ENCODE measurements at places on chromosomes 2 and 18. TPM values are rescaled to one million over a fixed set of nuclear protein-coding genes. Genes with fewer than 3 reads are reported as not detected.

GRCh38 chr2:108786354-108787215 lies at the start of gene CCDC138:
Gene CCDC138 (plus strand): TSS chr2:108786771. CDS start chr2:108786823, 52 bp downstream.
- peak; percentile 97 for DNase-seq
- peak within 1 kb of the TSS; percentile 91 for H3K4me3 ChIP-seq
- peak within 1 kb of the TSS; percentile 81 for H3K27ac ChIP-seq
- no peaks in the 10 kb centered on the region for H3K27me3 ChIP-seq

DNA sequence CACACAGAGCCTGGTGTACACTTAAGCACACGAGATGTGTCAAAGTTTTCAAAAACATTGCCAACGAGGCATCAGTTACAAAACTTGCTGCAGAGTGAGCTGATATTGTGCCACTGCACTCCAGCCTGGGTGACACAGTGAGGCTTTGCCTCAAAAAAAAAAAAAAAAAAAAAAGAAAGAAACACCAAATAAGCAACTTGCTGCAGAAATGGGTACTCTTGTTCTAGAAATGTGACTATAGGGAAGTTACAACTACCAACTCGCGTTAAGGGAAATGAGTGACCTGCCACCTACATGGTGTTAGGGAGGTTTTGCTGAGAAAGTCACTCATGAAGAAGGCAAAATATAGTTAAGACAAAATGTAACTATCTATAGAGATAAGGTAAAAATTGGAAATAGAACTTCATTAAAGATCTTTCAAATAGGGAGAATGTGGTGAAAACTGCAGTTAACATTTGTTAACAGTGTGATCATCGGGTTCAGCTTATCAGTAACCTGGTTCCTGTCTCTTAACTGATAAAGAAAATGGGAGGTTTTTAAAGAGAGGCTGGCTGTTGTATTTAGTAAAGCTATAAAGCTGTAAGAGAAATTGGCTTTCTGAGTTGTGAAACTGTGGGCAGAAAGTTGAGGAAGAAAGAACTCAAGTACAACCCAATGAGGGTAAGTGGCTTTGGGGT lies at the start of gene IL1RL1:
Gene IL1RL1, plus strand, starts transcription at position 600 of the 677 bp plus-strand sequence. CDS start 26,702 bp downstream, outside the sequence.
- H3K36me3 ChIP-seq, result no peaks in the 10 kb centered on the region
- no peak within 1 kb of the TSS for H3K27ac ChIP-seq
- no peaks in the 10 kb centered on the region for H3K27me3 ChIP-seq
- no peak for DNase-seq
- H3K4me3 ChIP-seq, result no peak within 1 kb of the TSS

DNA sequence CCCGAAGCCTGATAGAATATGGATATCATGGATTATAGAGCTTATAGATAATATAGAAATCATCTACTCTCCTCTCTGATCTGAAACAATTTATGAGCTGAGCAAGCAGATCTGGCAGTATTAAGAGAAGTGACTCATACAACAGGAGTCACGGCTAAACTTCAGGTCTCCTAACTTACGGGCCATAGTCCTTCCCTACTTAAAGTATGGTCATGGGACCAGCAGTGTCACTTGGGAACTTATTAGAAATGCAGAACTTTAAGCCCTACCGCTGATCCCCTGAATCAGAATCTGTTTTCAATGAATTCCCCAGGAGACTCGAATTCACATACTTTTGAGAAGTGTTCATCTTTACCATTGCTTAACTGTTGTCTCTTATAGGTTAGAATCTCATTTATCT lies 195.7 kb upstream of the FANCL start:
- H3K27me3 ChIP-seq, result no peaks in the 10 kb centered on the region
- H3K4me3 ChIP-seq, result no peak overlapping the region
- H3K27ac ChIP-seq, result no peak overlapping the region
- DNase-seq, result peak; percentile 15
- H3K4me1 ChIP-seq, result no peaks in the 10 kb centered on the region
- no peaks in the 10 kb centered on the region for H3K36me3 ChIP-seq

DNA sequence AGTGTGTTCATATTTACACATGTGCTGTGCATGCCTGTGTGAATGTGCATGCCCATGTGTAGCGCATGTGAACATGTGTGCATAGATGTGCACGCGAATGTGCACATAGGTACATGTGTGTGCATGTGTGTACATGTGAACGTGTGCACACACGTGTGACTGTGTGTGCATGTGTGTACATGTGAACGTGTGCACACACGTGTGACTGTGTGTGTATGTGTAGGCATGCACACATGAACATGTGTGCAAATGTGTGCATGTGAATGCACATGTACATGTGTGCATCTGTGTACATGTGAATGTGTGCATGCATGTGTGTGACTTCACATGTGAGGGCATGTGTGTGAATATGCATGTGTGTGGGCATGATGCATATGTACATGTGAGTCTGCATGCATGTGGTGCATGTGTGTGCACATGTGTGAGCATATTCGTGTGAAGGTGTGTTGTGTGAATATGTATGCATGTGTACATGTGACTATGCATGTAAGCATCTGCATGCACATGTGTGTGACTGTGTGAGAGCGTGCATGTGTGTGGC lies 122.4 kb downstream of the PTGR3 start:
- no peaks in the 10 kb centered on the region for H3K36me3 ChIP-seq
- no peaks in the 10 kb centered on the region for H3K27me3 ChIP-seq
- no peaks in the 10 kb centered on the region for H3K4me1 ChIP-seq
- DNase-seq, result no peak
- H3K27ac ChIP-seq, result no peak overlapping the region
- H3K4me3 ChIP-seq, result no peak overlapping the region

- H3K27ac ChIP-seq, result no peak overlapping the region
- 0 out of 2 replicates have a peak, but pooled peaks cover 7% of the 10 kb centered on the region for H3K4me1 ChIP-seq
- no peaks in the 10 kb centered on the region for H3K27me3 ChIP-seq
- no peak overlapping the region for H3K4me3 ChIP-seq
- no peaks in the 10 kb centered on the region for H3K36me3 ChIP-seq
Observed at GRCh38 chr2:28591711-28592335, 96.0 kb downstream of the PLB1 start.

- no peak overlapping the region for H3K4me3 ChIP-seq
- no peaks in the 10 kb centered on the region for H3K36me3 ChIP-seq
- H3K4me1 ChIP-seq, result no peaks in the 10 kb centered on the region
- H3K27me3 ChIP-seq, result 0 out of 2 replicates have a peak, but pooled peaks cover 9% of the 10 kb centered on the region
- no peak overlapping the region for H3K27ac ChIP-seq
Observed at GRCh38 chr2:162342841-162343240, 1.1 kb upstream of the GCA start.

GRCh38 chr2:240438810-240439697 lies 3.6 kb downstream of the GPC1 start:
- H3K27ac ChIP-seq, result no peak overlapping the region
- no peak for DNase-seq
- peaks cover 4% of the 10 kb centered on the region for H3K4me1 ChIP-seq
- H3K36me3 ChIP-seq, result no peaks in the 10 kb centered on the region
- no peak overlapping the region for H3K4me3 ChIP-seq

DNA sequence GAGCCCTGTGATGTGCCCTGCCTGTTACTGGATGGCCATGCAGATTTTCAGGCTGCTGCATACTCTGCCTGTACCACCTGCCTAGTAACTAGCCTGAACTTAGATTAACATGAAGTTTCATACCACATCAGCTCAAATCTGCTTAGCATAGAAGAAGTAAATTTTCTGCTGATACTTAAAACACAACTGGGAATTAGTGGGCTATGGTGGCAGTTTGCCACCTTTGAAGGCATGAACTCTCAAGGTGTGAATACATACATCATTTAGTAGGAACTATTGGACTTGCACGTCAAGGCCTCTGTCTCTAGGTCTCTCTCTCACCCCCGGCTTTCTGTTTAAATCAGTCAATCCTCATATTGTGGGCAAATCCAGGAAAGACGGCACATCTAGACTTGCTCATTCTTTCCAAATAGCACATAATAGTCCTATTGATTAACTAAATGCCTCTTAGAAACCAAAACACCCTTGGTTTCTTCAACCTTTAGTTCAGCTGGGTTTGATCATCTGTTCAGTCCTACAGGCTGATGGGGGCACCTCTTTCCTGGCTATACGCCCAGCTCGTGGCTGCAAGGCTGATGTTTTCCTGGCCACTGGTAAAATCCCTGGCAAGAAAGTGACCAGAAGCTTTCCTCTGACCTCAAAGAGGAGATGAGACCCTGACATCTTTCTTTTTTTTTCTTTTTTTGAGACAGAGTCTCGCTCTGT lies 58.4 kb downstream of the ALPK2 start:
- DNase-seq, result no peak
- peak overlapping the region; percentile 89 for H3K27ac ChIP-seq
- peak overlapping the region; percentile 53 for H3K4me3 ChIP-seq

Gene SLC9A4
- not detected for total RNA-seq

DNA sequence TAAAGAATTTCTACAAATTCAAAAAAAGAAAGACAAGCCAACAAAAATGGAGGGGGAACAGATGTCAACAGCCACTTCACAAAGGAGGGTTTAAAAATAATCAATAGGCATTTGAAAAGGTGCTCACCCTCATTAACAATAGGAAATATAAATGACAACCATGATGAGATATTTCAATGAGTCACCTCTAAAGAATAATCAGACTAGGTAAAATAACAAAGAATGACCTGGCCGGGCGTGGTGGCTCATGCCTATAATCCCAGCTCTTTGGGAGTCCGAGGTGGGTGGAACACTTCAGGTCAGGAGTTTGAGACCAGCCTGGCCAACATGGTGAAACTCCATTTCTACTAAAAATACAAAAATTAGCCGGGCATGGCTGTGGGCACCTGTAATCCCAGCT lies 133.6 kb downstream of the KCNE4 start:
- no peak overlapping the region for H3K4me3 ChIP-seq
- no peak overlapping the region for H3K27ac ChIP-seq
- no peak for DNase-seq
- H3K36me3 ChIP-seq, result no peaks in the 10 kb centered on the region
- H3K27me3 ChIP-seq, result 0 out of 2 replicates have a peak, but pooled peaks cover 4% of the 10 kb centered on the region

DNA sequence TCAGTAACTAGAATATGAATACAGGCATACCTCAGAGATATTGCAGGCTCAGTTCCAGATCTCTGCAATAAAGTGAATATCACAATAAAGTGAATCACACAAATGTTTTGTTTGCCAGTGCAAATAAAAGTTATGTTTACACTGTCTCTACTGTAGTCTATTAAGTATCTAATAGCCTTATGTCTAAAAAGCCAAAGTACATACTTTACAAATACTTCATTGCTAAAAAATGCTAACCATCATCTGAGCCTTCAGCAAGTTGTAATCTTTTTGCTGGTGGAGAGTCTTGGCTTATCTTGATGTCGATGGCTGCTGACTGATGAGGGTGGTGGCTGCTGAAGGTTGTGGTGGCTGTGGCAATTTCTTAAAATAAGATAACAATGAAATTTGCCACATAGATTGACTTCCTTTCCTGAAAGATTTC lies 159.4 kb downstream of the MYO1B start:
- H3K27ac ChIP-seq, result peak overlapping the region; percentile 28
- no peak overlapping the region for H3K4me3 ChIP-seq
- H3K27me3 ChIP-seq, result no peaks in the 10 kb centered on the region
- peaks cover 42% of the 10 kb centered on the region for H3K4me1 ChIP-seq

- peak overlapping the region; percentile 92 for H3K27ac ChIP-seq
- H3K4me3 ChIP-seq, result peak overlapping the region; percentile 70
- H3K4me1 ChIP-seq, result peaks cover 9% of the 10 kb centered on the region
- no peaks in the 10 kb centered on the region for H3K27me3 ChIP-seq
Observed at GRCh38 chr2:42810971-42811811, 18.8 kb upstream of the HAAO start.

DNA sequence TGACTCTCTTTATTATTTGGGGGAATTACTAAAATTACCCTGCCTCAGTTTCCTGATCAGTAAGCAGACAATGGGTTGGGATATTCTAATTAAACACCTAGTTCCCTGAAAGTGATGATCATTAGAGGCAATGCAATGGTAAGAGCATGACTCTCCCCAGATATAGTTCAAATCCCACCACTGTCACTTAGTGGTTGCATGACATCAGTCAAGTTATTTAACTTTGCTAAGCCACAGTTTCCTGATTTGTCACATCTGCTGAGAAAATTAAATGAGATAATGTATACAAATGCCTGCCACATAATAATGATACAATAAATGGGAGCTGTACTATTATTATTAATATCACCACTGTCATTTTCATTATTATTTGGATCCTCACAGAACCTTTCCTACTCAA lies 29.9 kb downstream of the ZEB2 start:
- H3K27me3 ChIP-seq, result no peaks in the 10 kb centered on the region
- DNase-seq, result no peak
- peaks cover 6% of the 10 kb centered on the region for H3K36me3 ChIP-seq
- no peak overlapping the region for H3K4me3 ChIP-seq
- no peak overlapping the region for H3K27ac ChIP-seq

- no peaks in the 10 kb centered on the region for H3K27me3 ChIP-seq
- H3K4me3 ChIP-seq, result no peak overlapping the region
- no peaks in the 10 kb centered on the region for H3K36me3 ChIP-seq
- no peak for DNase-seq
Observed at GRCh38 chr2:121994238-121995206, 239.1 kb downstream of the TSN start.

DNA sequence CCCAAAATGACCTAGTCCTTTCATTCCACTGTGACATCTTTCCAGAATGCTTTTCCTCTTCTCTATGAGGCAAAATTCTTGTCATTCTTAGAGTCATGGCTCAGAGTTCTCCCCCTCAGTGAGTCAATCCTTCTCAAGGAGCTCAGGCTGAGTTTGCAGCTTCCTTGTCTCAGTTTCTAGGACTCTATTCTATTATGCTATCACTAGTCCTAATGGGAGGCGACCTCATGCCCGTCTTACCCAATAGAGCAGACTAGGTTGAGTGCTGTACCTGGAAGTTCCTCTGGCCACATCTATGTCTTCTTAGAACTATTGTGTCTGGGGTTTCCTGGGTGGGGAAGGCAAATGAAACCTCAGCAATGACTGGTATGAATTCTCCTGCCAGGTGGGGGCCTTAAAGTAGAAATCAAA lies 51.5 kb downstream of the HAUS1 start:
- no peaks in the 10 kb centered on the region for H3K36me3 ChIP-seq
- no peaks in the 10 kb centered on the region for H3K27me3 ChIP-seq
- peak; percentile 95 for DNase-seq
- H3K4me3 ChIP-seq, result peak overlapping the region; percentile 25
- H3K27ac ChIP-seq, result peak overlapping the region; percentile 51
- H3K4me1 ChIP-seq, result peaks cover 49% of the 10 kb centered on the region

DNA sequence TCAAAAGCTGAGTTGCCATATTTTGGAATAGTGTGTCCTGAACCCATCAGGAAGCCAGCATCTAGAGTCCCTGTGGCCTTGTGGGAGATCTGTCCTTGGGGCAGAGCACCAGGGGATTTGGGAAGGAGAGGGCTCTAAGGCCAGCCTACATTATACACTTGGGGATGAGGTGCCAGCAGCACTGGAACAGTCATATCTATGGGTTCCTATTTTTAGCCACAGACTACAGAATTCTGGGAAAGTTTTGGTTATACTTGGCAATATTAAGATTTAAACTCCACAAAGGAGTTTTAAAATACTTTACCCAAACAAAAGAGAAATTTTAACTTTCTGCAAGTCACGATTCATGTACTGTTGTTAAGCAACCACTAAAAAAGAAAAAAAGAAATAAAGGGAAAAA lies 405.7 kb upstream of the MMADHC start:
- H3K4me3 ChIP-seq, result no peak overlapping the region
- H3K27me3 ChIP-seq, result no peaks in the 10 kb centered on the region
- DNase-seq, result no peak
- H3K27ac ChIP-seq, result no peak overlapping the region
- H3K36me3 ChIP-seq, result no peaks in the 10 kb centered on the region

Gene XDH
- 2.4 TPM for total RNA-seq
